ENCODE measurements at places on chromosomes 12 and 14.

- no peak for DNase-seq
These were observed 19.1 kb downstream of the WDR20 start for GRCh38 chr14:102158797-102159196.

- DNase-seq, result no peak
These were observed 130.2 kb downstream of the CRADD start for GRCh38 chr12:93807354-93807753.

- no peak for DNase-seq
These were observed 1.1 kb downstream of the CCDC197 start for GRCh38 chr14:93997916-93998870.

- DNase-seq, result no peak
These were observed 33.3 kb upstream of the CCND2 start for GRCh38 chr12:4240161-4240783.

- no peak for DNase-seq
These were observed 20.9 kb downstream of the PUS7L start for GRCh38 chr12:43737646-43738045.

GRCh38 chr12:20272801-20273200 is 95.5 kb upstream of the PDE3A start:
- DNase-seq, result no peak

- no peak for DNase-seq
These were observed 107.0 kb downstream of the TSHR start for GRCh38 chr14:81062380-81062779.

GRCh38 chr12:74791365-74791764 is 253.7 kb downstream of the ATXN7L3B start:
- no peak for DNase-seq

DNA sequence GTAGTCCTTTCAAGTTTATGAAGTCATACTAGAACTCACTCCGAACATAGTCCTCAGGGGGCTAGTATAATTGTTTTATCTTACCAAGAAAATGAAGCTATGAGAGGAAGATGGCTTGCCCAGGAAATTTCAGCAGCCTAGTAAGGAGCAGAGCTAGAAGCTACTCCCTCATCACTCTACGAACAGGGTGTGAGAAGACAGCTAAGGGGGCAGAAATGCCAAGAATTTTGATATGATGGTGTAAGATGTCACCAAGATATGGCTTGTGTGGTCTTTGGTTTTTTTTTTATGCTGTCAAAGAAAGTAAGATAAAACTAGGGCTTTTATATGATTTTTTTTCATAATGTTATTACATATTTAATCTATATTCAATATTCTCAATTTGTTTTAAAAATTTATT is 47.6 kb downstream of the PRICKLE1 start:
- DNase-seq, result no peak

GRCh38 chr14:104973135-104973384 is 5.1 kb downstream of the AHNAK2 start:
- no peak for DNase-seq

- DNase-seq, result no peak
These were observed 51.4 kb upstream of the DIO3 start for GRCh38 chr14:101509730-101510371.

DNA sequence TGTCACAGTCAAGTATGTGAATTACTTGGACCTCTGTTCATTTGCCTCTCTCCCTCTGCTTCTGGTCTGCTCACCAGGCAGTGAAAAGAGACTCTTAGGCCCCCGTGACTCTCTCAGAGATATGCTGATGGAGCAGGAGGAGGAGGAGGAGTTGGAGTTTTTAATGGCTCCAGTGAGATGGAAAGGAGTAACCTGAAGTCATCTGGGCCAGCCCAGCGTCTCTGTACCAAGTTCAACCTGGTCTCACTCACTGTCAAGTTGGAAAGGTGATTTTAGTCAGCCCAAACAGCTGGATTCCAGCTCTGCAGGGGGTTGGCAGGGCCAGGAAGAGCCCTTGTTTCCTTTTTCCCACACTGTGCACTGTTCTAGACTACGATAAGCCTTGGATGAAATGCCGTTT is 48.6 kb downstream of the SH2B3 start:
- no peak for DNase-seq
